ENCODE measurements at places on chromosomes 4 and X.

DNA sequence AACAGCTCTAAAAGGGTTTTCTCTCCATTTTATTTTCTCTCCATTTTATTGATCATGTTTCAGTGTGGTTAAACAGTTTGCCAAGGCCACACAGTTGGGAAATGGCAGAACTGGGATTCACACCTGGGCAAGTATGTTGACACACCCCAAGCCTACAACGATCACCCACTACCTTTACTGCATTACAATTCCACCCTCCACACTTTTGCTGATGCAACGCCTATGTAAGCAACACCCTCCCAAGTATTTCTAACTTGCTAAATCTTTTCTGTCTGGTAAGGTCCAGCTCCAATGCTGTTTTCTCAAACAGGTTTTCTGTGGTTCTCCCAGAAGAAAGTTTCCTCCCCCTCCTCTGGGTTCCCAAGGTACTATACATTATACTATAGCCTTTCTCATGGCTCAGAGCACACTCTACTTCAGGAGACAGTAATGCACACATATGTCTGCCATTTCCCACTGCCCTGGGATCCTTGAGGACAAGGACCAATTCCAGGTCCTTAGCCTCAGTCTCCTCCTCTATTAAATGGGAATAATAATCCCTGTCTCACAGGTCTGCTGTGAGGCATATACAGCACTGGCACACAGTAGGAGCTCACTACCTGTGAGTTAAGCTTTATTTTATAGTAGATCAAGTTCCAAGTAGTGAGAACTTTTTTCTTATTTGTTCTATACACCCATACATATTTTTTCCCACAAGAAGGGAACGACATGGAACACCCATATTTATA, 27.9 kb downstream of the IQSEC2 start:
- no peak for DNase-seq

DNA sequence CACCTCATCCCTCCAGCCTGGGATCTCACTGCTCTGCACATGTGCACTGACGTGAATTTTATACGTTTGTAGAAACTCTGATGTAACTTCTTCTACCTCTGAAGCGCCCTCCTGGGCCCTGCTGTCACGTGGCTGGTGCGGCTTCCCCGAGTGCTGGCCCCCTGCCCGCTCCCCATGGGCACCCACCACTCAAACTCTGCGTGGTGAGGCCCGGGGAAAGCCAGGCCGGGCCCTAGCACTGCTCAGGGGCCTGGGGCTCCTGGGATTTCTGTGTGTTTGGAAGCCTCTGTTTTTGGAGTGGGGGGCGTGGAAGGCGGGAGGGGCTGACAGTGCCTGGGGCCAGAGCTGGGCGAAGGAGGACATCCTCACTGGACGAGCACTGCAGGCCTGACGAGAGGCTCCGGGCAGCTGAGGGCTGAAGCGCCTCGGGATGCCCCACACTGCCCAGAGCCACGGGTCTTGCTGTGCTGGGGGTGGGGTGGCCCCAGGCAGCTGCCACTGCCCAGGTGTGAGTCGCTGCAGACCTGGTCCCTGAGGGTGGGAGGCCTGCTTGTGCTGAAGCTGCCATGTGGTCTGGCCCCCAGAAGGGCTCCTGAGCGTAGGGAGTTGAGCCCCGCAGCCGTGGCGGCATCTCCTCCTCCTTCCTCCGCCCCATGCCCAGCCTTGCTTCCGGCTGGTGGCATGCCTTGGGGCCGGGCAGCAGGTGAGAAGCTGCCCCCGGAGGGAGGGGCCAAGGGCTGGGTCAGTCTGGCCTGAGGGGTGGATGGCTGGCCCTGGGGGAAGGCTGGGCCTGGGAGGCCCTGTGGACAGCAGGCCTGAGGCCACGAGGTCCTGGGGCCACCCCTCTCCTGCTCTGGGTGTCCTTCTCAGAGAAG, 7.7 kb downstream of the NAT8L start:
- no peak for DNase-seq

- DNase-seq: no peak
Observed at GRCh38 chr4:159195361-159195769, 92.5 kb downstream of the RAPGEF2 start.

GRCh38 chr4:158442736-158443135, 78.9 kb upstream of the RXFP1 start:
- no peak for DNase-seq

DNA sequence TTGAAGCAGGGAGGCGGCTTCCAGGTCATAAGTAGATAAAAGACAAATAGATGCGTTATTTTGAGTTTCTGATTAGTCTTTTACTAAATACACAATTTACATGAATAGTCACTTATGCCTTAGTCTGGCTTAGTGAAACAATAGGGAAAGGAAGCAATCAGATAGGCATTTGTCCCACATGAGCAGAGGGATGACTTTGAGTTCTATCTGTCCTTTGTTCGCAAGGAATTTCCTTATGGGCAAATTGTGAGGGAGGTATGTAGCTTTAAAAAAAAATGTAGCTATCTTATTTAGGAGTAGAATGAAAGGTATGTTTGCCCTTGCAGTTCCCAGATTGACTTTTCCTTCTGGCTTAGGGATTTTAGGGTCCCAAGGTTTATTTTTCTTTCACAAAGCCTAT, 26.3 kb upstream of the ADH1C start:
- DNase-seq: no peak

- DNase-seq: no peak
Observed at GRCh38 chr4:152997771-152998487, 61.8 kb downstream of the FHDC1 start.

Measured in KBM-7 (cell line).